Right lung (tissue), 10 donors: ENCODE measurements at places on chromosomes 1 and 21.

DNA sequence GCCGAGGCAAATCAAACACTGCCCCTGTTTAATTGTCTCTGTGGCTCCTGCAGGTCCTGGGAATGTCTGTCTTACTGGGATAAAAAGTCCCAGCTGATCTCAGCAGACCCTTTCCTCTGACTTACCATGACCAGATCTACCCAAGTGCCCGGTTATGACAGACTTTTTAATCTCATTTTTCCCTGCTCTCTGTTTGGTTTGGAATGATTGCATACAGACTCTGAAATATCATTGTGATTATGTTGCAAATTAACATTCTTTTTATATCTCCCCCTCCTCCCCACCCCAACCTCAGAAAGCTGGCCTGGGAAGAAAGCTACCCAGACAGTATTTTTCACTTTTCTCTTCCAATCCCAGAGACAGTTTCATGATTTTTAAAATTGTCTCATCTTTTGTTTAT is 16.3 kb downstream of the RAB7B start:
- no peak for DNase-seq

- no peak for DNase-seq
Observed at GRCh38 chr1:89361681-89362080, 2.2 kb upstream of the GBP6 start.

DNA sequence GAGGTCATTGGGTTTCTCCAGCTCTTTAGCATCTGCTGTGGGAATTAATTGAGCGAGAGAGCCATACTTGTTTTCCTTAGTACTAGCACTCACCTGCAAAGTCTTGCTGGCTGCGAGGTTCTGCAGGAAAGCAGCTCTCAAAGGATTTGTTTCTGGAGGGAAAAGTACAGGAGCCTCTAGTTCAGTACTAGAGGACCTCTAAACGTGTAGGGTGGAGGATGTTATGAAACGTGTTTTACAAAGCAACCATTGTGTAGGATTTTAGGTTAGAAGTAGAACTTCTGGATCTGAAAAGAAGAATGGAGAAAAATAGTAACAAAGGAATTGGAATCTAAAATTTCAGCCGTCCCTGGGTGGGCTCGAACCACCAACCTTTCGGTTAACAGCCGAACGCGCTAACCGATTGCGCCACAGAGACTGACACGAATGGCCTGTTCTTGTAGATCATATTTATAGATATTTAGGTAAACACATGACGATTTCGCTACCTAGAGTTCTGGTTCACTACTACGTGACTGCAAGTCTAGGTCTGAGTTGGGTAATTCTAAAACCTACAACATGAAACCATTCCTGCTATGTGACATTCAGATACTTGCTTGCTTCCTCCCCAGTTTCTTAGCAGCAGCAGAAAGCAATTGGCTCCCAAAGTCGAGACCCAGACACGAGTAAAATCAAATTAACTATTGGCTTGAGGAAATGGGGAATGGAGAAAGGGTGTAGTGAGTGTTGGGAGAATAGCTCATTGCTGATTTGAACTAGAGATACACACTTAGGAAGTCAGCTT is 60.2 kb upstream of the CFAP126 start:
- DNase-seq, result no peak

- no peak for DNase-seq
Observed at GRCh38 chr1:79599257-79599656, 592.7 kb upstream of the ADGRL4 start.
